ENCODE measurements at places on chromosomes 6 and 20. TPM values are rescaled to one million over a fixed set of nuclear protein-coding genes. Genes with fewer than 3 reads are reported as not detected.

BHLHE23 gene
- 0.38 TPM for total RNA-seq

CLDN20 gene
- not detected for total RNA-seq

FAM184A gene
- total RNA-seq: 12.1 TPM

ALDH5A1 gene
- 2.4 TPM for total RNA-seq

MCCD1 gene
- not detected for total RNA-seq

RNASET2 gene
- total RNA-seq: 20.8 TPM

MYB gene
- total RNA-seq: 7.6 TPM

BMP5 gene
- not detected for total RNA-seq

DDX39B gene
- 794 TPM for total RNA-seq

PPP1R16B gene
- 9.7 TPM for total RNA-seq

HLA-DMB gene
- 2.7 TPM for total RNA-seq

SPTLC3 gene
- 0.82 TPM for total RNA-seq

CGA gene
- not detected for total RNA-seq

LRRC1 gene
- 16.2 TPM for total RNA-seq

CLPSL2 gene
- total RNA-seq: 1.4 TPM

ANKRD66 gene
- total RNA-seq: not detected

ASF1A gene
- 45.7 TPM for total RNA-seq

ADGRB3 gene
- total RNA-seq: 1.2 TPM

PTCRA gene
- total RNA-seq: not detected

TMEM170B gene
- 4.3 TPM for total RNA-seq

CRISP3 gene
- not detected for total RNA-seq

ETV7 gene
- total RNA-seq: 0.21 TPM

SNAP25 gene
- 0.69 TPM for total RNA-seq

SLC22A2 gene
- total RNA-seq: 1.4 TPM

TUBB2A gene
- 349 TPM for total RNA-seq

SAYSD1 gene
- total RNA-seq: 7.9 TPM

SGK1 gene
- 18.4 TPM for total RNA-seq

NFYA gene
- 35.5 TPM for total RNA-seq

CST2 gene
- total RNA-seq: not detected

PSORS1C2 gene
- not detected for total RNA-seq

GPLD1 gene
- total RNA-seq: 5.3 TPM

FAM83B gene
- total RNA-seq: 6.4 TPM

SLC24A3 gene
- 6.2 TPM for total RNA-seq

CPXM1 gene
- total RNA-seq: 28.8 TPM

PI3 gene
- not detected for total RNA-seq

OR2H1 gene
- not detected for total RNA-seq

DHX16 gene
- 27.4 TPM for total RNA-seq

All from H1 (cell line).